Activated CD4-positive, alpha-beta memory T cell treated with anti-CD3 and anti-CD28 coated beads for 36 hours (primary cell): ENCODE measurements at places on chromosomes 6 and 20.

GRCh38 chr6:80566361-80566760, 459.9 kb downstream of the BCKDHB start:
- no peak for DNase-seq

DNA sequence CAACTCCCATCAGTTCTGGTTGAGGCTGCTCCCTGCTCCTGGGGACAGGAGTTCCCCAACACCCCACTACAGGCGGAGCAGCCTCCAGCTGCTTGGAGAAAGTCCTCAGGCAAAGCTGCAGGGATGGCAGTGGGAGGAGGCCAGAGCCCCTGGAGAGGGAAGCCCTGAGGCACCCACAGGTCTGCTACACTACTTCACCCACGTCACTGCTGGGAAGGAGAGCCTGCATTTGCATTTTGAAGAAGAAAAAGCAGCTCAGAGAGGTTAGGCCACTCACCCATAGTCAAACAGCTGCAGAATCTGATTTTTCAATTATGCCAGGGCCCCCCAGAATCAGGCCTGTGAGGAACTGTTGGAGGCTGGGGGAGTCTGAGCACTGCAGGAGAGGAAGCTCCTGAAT, 17.2 kb downstream of the BFSP1 start:
- DNase-seq: no peak

DNA sequence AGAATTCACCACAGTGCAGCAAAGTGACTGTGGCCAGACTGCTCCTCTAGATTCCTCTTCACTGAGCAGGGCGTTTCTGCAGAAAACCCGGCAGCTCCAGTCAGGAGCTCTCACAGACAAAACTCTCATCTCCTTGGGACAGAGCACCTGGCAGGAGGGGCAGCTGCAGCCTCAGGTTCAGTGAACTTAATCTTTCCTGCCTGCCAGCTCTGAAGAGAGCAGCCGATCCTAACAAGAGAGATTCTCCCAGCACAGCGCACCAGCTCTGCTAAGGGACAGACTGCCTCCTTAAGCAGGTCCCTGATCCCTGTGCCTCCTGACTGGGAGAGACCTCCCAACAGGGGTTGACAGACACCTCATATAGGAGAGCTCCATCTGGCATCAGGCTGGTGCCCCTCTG, 1065.5 kb downstream of the GRIK2 start:
- no peak for DNase-seq

- DNase-seq: no peak
Measured at GRCh38 chr6:149482545-149483333, 2.1 kb downstream of the ZC3H12D start.

- no peak for DNase-seq
Measured at GRCh38 chr20:1062334-1063010, 55.9 kb upstream of the PSMF1 start.

DNA sequence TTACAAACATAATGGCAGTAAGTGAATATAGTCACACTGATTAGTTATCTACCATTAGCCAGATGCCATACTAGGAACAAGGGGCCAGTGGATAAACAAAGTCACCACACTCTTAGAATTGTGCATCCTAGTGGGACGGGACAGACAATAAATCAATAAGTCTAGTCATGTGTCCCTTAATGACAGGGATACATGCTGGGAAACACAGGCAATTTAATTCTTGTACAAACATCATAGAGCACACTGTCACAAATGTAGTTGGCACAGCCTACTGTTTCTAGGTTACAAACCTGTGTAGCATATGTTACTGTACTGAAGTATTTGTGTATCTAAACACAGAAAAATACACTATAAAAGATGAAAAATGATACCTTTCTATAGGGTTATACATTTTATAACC, 123.0 kb upstream of the FAM184A start:
- DNase-seq: no peak

DNA sequence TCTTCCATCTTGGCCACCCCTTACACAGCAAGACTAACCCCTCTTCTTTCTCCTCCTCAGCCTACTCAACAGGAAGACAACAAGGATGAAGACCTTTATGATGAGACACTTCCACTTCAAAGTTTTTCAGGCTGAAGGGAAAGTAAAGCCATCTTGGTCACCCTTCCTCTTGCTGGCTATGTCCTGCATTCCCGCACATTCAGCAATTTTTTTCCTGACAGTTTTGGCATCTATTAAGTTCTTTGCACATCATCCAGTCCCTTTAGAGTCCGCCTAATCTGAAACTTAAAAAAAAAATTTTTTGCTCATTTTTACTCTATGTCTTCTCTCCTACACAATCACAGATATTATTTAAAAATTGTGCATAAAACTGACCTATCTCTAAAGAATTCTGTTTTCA, 493.4 kb downstream of the LMBRD1 start:
- no peak for DNase-seq

GRCh38 chr6:5111626-5112025, 26.5 kb downstream of the PPP1R3G start:
- no peak for DNase-seq

DNA sequence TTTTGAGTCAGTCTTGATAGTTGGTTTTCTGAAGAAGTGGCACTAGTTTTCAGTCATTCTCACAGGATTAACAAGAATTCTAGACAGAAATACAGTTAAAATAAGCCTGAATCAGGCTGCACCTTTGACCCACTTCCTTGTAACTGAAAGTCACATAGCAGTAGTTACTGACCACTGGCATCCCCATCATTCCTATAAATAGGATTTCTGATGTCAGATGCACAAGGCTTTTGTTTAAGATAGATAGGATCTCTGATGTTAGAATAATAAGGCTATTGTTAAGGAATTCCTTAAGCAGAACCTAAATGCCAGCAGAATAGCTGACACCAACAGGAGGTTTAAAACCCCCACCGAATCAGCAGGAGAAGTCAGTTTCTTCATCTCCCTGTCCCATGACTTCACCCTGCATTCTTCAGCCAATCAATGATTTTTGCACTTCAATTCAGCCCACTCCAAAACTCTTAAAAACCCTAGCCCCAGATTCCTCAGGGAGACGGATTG, 30.6 kb upstream of the ZBTB24 start:
- no peak for DNase-seq

DNA sequence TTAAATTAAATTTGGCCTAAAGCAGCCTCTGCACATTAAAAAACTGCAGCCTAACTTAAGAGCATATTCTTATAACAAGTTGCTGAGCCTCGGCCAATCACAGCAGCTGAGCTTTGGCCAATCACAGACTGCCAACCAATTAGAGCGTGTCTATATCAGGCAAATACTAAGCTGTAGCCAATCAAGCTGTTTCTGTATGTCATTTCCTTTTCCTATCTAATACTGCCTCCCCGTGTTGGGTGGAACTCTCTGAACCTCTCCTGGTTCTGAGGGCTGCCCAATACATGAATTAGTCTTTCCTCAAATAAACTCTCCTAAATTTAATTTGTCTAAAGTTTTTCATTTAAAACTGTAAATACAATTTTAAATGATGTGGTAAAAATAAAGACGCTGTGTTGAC, 3.9 kb upstream of the TMEM244 start:
- DNase-seq: no peak

DNA sequence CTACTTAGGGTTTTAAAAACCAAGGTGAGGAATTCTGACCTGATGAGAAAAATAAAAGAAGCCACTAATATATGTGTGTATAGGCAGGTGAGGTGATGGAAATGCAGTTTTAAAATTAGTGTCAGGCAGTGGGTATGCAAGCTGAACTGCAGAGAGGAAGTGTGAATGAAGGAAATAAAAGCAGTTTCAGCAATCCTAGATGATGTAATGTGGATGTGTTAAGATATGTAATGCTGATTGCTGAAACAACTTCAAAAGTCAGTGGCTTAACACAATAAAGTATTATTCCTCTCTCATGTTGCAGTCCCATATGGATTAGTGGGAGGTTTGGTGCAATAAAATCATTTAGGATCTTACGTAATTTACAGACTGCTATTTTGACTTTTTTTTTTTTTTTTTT, 119.9 kb upstream of the ASCC3 start:
- no peak for DNase-seq

DNA sequence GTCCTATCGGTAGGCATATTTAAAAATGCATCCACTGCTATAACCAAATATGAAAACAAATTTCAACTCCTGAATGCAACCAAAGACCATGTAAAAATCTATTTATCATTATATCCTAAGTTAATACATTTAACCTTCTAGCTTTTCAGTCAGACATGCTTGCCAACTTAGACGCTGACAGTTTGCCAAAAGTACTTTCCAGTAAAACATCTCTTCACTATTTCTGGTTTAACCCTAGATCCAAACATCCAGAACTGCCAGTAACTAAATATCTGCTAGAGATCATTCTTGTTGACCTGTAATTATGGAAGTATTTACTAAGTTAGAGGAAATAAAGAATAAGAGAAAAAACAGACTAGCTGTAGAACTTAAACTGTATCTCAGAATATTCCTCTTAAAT, 210.2 kb upstream of the THEMIS start:
- no peak for DNase-seq

GRCh38 chr20:15843777-15844176, 729.5 kb downstream of the KIF16B start:
- no peak for DNase-seq

GRCh38 chr6:89840538-89840937, 10.9 kb downstream of the CASP8AP2 start:
- DNase-seq: no peak

- no peak for DNase-seq
Measured at GRCh38 chr6:159963111-159963510, 5.8 kb upstream of the IGF2R start.

DNA sequence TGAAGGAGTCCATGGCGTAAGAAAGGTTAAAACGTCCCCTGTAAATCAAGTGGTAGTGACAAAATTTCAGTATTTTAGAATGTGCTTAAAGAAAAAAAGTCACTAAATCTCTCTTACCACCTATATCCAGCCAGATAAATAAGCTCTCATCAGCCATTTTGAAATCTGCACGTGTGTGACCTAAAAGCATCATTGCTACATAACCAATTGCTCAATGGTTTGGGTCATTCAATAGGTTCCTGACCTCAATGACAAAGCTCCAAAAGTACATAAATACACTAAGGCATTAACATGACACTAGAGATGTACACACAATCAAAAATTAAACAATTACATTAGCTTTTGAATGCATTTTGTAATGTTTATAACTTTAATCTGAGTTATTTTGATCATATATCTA, 272.4 kb downstream of the GMDS start:
- DNase-seq: no peak

DNA sequence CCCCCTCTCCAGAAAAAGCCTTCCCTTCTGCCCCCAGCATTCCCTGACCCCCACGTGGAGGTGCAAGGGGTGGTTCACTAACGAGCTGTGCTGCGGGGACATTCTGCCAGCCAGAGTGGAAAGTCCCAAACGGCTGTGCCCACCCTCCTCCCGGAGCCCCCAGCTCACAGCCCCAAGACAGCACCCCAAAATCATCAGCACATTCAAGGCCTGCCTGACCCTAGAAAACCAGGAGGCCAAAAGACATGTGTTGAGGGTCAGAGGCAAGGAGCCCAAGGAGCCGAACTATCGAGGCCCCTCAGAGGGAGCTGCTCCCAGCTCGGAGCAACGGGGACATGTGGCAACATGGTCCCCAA, 197.9 kb downstream of the PREX1 start:
- no peak for DNase-seq

DNA sequence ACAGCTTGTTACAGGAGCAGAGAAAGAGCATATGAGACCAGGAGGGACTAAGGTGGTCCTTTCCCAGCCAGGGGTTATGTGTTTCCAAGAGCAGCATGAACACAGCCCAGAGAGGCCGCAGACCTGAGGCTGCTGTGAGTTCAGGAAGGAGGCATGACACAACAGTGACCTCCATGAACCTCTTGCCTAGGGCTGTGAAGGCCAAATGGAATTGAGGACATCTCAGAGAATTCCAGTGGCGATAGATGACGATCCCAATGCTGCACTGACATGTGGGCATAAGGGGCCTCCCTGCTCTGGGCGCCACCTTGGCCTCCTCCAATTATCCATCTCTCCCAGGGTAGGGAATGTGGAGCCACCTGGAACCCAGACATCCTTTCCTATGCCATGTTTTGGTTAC, 79.9 kb upstream of the FUCA2 start:
- no peak for DNase-seq

- DNase-seq: no peak
Measured at GRCh38 chr6:37965964-37966676, 146.6 kb downstream of the ZFAND3 start.

DNA sequence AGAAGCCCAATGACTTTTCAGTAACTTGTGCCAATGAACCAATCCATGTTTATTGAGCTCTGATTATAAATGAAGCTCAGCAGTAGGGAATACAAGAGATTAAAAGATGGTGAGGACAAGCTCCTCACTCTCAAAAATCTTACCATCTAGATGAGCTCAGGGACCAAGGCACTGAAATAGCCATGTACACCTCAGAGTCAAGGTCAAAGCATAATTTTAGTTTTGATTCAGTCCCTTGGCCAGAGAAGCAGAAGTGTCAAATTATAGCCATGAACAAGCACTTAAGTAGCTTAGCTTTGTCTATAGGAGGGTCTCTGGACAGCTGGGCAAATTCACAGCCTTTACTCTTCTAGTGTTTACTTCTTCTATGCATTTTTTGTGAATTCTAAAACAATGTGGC, 131.0 kb upstream of the DTNBP1 start:
- DNase-seq: no peak

GRCh38 chr20:14691994-14692393, 354.6 kb upstream of the FLRT3 start:
- DNase-seq: no peak
